ENCODE measurements at places on chromosomes 5 and 9.

DNA sequence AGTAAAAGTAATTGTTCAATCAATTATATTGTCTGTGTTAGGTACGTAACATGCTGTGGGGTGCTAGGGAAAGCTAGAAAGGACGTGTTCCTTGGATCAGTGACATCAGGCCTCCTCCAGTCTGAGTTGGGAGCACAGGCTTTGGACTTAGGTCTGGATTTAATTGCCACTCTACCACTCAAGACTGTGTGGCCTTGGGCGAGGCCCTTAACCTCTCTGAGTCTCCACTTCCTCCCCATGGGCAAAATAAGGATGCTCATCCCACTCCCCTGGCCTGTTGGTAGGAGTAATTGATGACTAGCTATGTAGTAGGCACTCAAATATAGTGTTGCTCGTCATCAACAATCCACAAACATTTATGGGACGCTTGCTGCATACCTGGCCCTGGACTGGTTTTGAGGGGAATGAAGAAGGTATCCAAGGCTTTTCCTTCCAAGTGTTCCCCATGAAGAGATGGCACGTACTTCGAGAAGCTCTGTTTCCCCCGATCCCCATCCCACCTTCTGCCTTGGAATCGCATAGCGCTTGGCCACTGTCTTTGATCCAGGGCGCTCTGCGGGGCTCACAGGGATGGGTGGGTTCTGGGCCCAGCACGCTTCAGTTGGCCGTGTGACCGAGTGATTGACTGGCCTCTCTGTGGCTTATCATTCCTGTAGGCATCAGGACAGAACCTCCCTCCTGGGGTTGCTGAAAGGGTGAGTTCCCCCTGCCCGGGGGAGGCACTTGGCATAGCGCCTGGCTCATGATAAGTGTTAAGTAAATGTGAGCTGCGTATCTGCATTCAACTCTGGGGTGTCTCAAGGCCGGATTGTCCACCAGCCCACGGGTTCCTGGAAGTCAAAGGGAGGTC, 8.1 kb downstream of the FGF18 start:
- no peak for DNase-seq

- no peak for DNase-seq
These were observed 22.3 kb downstream of the RPS23 start for GRCh38 chr5:82255844-82256243.

- DNase-seq = no peak
These were observed 144.4 kb upstream of the IRX2 start for GRCh38 chr5:2895876-2896275.

DNA sequence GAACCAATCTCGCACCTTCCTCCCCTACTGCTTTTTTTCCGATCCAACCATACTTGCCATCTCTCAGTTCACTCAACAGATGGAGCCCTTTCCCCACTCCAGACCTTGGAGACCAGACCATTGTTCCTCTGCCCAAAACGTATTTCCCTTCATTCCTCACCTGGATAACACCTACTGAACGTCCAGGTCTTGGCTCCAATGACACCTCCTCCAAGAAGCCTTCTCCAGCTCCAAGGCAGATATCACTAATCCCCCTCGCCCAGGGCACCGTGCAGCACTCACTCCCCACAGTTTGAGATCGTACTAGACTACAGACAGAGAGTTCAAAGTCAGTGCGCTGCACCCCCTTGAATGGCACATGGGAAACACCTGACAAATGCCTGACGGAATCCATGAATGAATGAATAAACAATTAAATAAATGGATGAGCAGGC, 47.1 kb upstream of the AKNA start:
- DNase-seq = no peak

- peak; percentile 19 for DNase-seq
These were observed 18.4 kb downstream of the SLC25A46 start for GRCh38 chr5:110757118-110757729.

DNA sequence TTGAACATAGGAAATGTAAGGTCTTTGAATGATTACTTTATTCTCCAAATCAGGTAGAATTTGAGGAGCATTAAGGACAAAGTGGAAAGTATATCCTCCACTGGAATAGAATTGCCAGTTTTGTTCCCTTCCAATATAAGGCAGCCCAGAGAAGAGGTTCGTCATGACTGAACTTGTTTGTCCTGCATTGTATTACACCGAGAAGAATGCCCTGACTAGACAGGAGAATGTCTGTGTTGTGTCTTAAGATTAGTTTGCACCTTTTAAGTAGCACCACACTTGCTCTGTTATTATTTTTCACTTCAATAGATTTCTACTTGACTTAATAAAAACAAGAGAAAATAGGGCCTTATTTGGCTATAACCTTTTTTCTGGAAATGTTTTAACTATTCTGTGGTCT, 586.2 kb upstream of the PTGER4 start:
- DNase-seq = no peak

DNA sequence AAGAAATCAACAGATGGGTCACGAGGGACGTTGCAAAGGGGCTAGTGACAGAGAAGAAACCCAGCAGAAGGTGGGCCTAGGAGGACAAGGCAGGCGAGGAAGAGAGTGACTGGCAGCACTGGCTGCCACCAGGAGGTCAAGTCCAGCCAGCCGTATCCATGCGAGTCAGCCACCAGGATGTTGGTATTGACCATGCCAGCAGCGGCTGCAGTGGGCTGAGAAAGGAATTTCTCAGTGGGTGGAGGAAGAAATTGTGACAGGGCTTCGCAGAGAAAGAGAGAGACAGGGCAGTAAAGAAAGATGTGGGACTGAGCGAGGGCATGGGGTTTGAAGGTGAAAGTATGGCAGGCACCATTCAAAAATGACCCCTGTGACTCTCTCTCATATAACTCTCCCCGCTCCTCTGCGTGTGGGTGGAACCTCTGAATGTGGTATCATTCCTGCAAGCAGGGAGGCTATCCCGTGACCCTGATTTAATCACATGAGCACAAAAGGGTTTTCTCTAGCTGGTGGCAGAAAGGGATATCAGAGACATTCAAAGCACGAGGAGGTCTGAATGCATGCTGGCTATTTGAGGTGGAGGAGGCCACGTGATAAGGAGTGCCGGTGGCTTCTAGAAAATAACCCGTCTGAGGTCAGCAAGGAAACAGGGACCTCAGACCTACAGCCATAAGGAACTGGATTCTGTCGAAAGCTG, 45.4 kb upstream of the FBXW11 start:
- no peak for DNase-seq
